ENCODE measurements at places on chromosomes 2 and 18.

- DNase-seq = no peak
These were observed 29.2 kb downstream of the KCNG3 start for GRCh38 chr2:42464631-42465030.

DNA sequence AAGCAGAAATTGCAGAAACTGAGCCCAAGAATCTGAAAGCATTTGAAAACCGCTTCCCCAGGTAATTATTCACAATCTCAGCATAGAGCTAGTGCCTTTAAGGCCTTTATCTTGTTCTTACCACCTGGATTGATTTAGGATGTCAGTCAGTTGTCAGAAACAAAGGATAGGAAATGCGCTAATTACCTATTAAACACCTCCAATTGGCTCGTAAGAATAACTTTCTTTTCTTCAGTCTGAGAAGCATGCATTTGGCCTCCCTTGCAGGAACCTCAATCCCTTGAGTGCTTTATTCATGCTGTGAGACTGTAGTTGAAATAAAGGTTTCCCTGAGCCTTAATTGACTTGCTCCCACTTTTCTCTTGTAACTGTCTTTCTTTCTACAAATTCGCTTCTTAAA is 400.3 kb upstream of the LRATD1 start:
- DNase-seq = no peak

DNA sequence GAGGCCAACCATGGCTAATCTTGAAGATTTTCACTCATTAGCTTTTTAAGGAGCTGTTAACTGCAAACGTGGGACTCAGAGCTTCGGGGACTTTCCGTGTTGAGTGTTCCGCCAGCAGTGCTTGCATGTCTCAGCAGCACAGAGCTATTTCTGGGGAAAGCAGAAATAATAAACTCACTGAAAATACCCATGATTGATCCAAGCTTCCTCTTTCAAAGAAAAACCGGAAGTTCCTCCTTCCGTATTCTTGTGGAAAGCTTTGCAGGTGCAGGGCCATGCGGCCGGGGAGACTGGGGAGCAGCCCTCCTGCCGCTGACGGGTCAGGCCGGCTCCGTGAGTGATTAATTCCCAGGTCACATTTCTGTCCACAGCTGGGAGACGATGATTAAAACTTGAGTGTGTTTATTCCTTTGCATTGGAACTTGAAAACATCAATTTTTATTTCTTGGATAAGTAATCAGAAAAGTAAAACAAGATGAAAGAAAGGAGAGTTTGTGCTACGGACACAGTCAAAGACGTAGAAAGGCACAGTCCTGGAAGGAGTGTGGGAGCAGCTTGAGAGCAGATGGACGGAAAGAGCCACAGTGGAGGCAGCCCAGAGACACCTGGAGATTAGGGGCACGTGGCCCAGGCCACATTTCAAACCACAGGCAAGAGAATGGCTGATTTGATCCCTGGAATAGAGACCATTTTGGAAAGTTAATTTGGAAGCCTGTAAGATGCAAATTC is 54.2 kb upstream of the CTDP1 start:
- peak; percentile 42 for DNase-seq

DNA sequence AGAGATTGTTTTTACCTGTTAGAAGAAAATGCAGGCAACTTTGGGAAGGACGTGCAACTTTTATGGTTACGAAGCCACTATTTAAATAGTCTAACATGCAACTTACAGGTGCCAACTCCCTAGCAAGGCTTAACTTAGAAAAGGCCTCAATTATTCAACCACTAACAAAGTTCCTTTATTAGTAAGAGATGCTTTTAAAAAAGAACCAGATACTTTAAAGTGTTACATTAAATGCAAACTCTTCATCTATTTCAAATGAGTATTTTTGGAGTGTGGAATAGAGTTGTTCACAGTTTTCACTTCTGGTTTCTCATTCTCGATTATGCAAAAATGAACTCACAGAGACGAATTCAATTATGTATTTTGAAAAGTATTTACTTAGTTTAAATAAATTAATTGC is 51.7 kb downstream of the PELI1 start:
- DNase-seq = no peak

DNA sequence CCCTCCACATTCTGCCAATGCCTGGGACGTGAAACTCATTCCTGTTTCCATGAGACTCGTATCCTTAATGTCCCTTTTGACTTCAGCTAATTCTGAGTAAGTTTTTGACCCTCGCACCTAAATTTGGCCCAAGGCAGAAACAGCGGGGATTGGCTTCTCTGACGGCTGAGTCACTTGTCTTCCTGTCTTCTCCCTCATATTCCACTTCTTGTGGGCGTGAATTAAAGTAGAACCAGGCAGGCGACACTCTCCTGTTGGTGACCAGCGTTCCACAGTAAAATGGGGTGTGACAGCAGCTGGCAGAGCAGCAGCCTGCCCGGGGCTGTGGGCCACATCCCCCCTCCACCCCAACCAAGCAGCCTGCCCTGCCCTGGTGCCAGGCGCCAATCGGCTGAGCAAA is 15.5 kb downstream of the TTC32 start:
- DNase-seq = no peak

GRCh38 chr2:130852521-130853115 is 15.9 kb downstream of the ARHGEF4 start:
- no peak for DNase-seq

- no peak for DNase-seq
These were observed 31.9 kb downstream of the SNED1 start for GRCh38 chr2:241030333-241030680.

GRCh38 chr18:11902522-11903292 is 5.4 kb downstream of the MPPE1 start:
- no peak for DNase-seq

GRCh38 chr18:10297086-10297485 is 157.3 kb upstream of the APCDD1 start:
- no peak for DNase-seq

DNA sequence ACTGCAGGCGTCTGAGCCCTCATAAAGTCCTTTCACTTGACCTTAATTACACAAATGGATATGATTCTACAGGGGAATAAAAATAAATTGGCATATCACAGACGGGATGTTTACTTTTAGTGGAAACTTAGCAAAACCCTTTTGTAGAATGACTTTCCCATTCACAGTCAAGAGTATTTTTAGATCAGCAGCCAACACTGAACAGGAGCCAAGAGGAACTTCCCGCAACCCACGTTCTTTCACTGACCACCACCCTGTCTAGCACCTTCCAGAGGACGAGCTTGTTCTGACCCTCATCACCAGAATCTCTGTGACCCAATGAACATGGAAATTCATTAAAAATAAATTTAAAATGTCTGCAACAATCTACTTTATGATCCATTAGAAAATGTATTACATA is 119.0 kb upstream of the SNTG2 start:
- DNase-seq = no peak

GRCh38 chr18:35609236-35609635 is 27.7 kb downstream of the GALNT1 start:
- no peak for DNase-seq

DNA sequence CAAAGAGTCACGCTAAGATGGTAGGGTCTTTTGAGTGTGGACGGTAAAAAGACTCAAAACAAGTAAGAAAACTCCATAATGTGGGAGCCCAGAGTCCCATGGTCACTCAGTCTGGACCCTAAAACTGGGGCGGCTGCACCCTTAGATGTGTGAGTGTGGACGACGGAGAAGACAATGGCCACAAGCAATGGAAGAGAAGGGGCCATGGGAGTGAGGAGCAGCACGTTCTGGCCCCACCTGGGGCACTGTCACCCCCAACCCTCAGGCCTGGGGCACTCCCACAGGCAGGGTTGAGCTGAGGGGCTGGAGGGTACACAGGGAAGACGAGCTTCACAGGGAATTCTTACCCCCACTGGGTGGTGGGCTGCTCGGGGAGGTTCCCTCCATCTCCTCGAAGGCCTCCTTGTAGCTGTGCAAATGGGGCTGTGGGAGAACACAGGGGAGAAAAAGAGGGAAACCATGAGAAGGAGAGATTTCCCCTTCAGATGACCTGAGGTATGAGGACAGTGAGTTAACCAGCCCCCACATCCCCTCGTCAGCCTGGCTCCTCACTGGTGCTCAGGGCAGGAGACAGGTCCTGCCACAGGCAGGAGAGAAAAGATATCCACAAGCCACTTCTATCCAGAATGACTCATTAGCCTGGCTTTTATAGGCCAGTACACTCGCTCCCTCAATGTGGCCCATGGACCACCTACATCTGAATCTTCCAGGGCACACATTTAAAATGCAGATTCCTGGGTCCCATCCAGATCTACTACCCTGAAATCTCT is 167.9 kb downstream of the TNS1 start:
- no peak for DNase-seq

GRCh38 chr2:125398738-125399524 is 1257.0 kb upstream of the GYPC start:
- DNase-seq = no peak

DNA sequence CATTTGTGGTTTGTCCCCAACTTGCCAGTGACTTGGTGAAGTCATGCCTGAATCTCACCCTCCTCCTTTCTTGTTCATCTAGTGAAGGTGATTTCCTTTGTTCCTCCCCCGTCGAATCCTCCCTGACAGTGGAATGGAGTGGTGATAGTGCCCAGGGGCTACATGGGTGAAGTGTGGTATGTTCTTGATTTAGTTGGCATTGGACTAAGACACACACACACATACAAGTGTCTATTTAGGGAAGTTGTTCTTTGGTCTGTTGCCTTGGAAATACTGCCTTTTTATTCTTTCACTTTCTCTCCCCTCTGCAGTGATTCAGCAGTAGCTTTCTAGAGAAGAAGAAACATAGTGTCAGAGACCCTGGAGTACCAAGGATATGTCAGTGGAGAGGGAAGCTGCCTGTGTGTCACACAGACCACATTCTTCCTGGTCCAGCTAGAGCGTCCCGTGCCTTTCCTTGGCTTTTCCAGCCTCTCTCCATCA is 10.9 kb downstream of the INPP4A start:
- no peak for DNase-seq

GRCh38 chr2:13335862-13336535 is 619.3 kb downstream of the TRIB2 start:
- no peak for DNase-seq

DNA sequence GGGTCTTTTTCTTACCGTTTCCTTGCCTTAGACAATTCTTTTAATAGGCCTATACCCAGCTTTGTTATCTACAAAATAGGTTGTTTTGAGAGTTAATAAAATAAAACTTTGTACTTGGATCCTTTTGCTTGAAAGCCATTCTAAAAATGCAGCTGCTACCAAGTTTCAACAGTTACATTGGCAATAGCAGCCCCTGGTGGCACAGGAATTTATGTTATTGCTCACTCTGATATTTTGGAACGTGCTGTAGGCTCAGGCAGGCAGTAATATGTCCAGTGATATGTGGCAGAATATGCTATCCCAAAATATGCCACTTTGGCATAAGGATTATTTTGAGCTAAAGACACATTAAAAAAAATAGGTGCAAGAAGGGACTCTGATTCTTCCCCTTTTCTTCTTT is 6.7 kb upstream of the COMMD1 start:
- DNase-seq = no peak

DNA sequence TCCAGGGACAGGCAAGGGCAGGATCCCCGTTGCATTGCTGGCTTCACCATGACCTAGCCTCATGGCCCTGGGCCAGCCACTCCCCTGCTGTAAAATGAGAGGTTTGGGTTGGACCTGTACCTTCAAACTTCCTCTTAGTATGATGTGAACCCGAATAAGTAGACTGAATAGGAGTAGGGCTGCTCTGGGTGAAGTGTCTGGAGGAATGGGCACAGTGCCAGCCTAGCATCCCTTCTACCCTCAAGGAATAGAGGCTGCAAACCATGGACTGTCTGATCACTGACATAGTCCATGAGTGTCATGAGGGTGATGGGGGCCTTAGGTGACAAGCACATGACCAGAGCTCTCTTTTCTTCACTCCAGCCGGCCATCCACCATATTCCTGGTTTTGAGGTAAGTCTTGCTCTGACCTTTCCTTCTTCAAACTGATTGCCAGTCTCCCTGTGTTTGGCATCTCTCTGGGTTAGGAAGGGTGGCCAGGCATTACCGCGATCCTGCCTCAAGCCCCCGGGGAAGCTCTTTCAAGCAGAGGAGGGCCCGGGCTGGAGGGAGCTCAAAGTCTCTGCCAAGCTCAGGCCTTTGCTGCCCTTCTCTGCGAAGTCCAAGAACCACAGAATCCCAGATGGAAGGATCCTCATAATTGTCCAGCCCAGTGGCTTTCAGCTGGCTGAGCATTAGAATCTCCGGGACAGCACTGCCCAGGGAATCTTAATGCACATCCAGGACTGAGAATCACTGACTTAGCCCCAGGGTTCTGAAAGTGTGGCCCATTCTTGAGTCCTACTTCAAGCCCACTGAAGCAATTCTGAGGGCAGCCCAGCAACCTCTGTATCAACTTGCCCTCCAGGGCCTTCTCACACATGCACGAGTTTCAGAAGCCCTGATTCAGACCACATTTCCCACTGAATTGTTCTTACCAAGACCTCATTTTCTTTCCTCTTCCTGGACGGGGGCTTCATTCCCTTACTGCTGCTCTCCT is 148.1 kb downstream of the DYSF start:
- no peak for DNase-seq

GRCh38 chr2:173931751-173932150 is 33.4 kb downstream of the SP3 start:
- DNase-seq = no peak

GRCh38 chr2:69780921-69781320 is 39.0 kb downstream of the ANXA4 start:
- DNase-seq = no peak

DNA sequence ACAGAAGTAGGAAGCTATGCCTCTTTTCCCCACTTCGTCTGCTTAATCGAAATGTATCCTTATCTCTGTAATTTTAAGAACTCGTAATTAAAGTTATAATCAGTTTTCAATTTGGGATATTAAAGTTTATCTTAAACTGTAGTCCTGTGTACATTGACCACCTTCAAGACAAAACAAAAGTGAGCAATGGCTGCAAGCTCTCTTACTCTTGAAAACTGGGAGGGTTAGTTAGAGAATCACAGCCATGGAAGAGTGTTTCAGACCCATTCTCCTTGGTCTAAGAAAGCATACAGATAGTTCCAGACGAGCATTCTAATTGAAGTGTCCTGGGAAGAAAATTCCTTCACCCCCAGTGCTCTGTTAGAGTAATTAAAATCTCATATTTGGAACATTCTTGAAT is 2.0 kb downstream of the KCMF1 start:
- DNase-seq = no peak

DNA sequence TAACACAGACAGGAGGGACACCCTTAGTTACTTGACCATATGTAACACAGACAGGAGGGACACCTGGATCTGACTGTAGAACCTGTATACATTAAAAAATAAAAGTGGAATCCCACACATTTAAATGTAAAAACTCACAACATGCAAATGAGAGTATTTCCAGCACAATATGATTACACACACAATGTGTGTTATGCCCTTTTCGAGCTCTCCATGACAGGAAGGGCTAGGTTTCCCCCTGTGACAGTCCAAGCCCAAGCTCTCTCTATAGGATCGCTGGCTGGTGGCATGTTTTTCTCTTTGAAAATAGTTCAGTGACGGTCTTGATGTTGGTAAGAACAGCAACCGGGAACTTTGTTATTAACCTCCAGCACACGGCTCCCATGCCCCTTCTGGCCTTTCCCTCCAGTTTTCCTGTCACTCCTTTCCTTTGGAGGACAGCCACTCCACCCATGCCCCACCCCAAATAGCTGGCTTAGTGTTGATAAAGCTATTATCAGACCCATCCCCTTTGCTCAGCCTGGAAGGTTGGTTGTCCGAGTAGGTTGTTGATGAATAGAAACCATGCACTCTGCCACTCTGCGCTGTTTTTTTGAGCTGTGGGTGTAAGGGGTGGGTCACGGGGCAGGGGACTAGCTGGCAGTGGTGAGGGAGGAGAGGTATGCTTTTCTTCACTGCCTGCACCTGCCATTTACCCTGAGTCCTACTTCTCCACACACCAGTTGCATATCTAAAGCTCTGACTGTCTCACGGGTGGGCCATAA is 2.7 kb downstream of the RASGRP3 start:
- no peak for DNase-seq

- no peak for DNase-seq
These were observed 81.0 kb downstream of the ALPK2 start for GRCh38 chr18:58547864-58548263.
